ENCODE measurements at places on chromosomes 13 and 19.

DNA sequence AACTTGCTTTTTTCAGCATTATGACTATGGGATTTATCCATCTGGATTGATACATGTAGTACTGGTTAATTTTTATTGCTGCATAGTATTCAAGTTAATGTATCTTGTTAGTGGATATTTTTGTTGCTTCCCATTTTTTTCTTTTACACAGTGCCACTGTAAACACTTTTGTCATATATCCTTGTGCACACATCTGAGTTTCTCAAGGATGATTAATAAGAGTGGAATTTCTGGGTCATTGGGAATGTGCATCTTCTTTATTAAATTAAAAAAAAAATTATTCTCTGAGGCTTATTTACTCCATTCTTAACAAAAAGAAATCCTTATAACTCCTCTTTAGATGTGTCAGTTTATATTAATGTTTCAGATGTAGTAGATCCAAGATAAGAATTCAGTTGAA is 27.3 kb downstream of the B3GLCT start:
- DNase-seq, result no peak

DNA sequence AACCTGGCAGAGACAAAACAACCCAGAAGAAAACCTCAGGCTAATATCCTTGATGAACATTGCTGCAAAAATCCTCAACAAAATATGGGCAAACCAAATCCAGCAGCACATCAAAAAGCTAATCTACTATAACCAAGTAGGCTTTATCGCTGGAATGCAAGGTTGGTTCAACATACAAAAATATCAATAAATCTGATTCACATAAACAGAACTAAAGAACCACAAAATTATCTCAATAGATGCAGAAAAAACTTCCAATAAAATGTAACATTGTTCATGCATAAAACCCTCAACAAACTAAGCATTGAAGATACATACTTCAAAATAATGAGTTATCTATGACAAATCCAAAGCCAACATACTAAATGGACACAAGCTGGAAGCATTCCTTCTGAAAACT is 8.8 kb downstream of the ZNF724 start:
- no peak for DNase-seq

- no peak for DNase-seq
Measured at GRCh38 chr19:30086916-30087315, 144.9 kb downstream of the URI1 start.

DNA sequence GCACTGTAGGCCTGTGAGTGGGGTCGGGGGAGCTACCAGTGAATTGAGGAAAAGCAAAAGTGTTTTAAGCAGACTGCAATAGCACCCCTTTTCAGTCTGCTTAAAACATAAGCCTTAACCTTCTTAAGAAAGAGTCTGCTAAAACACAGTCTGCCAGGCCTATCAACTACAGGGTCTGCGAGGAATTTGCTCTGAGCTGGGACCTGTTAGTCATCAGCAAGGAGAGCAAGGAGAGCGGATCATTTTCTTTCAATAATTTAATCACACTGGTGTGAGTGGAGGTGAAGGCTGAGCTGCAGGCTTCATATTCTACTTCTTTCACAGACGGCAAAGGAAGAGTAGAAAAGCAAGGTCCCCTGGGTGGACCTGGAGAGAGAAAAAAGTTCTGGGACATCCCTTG is 342.7 kb downstream of the ENOX1 start:
- DNase-seq, result no peak

- DNase-seq, result no peak
Measured at GRCh38 chr19:12247644-12248222, 47.0 kb downstream of the ZNF44 start.

DNA sequence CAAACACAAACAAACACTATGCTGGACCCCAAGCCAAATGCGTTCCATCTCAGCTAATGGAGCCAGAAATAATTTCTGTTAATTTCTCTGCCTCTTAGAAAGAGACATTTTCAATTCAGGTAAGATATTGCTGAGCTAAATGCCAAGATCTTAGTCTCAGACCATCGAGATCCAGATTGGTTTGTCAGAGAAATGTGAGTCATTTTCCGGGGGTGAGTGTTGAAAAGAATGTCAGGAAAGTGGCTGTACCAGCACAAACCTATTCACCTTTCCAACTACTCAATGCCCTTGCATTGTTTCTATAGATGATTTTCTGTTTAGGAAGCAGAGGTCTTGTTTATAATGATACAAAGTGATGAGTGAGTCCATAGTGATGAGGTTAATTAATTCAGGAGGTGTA is 266.8 kb upstream of the TSHZ3 start:
- DNase-seq, result no peak

GRCh38 chr19:12137221-12137940 is 2.8 kb downstream of the ZNF20 start:
- DNase-seq, result peak; percentile 55

- DNase-seq, result no peak
Measured at GRCh38 chr13:93017493-93018112, 209.0 kb upstream of the GPC6 start.

Data from CD4-positive, alpha-beta T cell treated with Interleukin-12 subunit alpha and Interleukin-12 subunit beta, for 1 hour (primary cell).